ENCODE measurements at places on chromosomes 3 and 15.
A peak's percentile ranks its signal among the peaks of the same experiment; 100 is the strongest.

GRCh38 chr15:57245130-57245529 lies 131.2 kb upstream of the CGNL1 start:
- no peak for DNase-seq

- peak; percentile 91 for DNase-seq
Measured at GRCh38 chr15:82108489-82109078, 62.8 kb upstream of the MEX3B start.

DNA sequence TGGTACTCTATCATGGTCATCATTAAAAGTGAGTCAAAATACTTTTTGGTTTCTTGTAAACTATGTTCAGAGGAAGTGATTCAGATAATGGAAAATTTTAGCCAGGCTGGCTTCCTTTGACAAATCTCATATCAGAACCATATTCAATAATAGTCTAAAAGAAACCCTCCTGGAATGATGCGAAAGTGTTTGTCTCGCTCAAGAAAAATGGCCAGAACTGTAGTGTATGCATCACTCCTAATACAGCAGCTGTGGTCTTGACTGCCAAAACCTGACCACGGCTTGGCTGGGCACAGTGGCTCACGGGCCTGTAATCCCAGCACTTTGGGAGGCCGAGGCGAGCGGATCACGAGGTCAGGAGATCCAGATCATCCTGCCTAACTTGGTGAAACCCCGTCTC lies 35.6 kb upstream of the KCNMB2 start:
- no peak for DNase-seq

GRCh38 chr3:100753846-100754245 lies 44.6 kb downstream of the TFG start:
- no peak for DNase-seq

- no peak for DNase-seq
Measured at GRCh38 chr15:78023081-78023665, 54.3 kb downstream of the TBC1D2B start.

DNA sequence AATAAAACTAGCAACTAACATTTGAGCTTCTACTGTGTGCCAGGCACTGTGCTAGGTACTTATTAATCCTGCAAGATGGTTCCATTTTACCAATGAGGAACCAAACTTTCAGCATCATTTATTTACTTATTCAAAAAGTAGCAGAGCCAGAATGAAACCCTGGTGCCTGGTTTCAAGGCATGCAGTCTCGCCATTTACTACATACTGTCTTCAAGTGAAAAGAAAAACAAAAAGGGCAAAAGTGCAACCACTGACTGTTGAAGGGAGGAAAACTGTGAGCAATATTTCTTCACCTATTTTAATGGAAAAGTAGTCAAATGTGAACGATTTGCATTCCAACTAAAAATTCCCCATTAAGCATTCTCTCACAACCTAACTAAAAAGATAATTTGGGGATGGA lies 8.7 kb downstream of the DCUN1D1 start:
- DNase-seq, result no peak

DNA sequence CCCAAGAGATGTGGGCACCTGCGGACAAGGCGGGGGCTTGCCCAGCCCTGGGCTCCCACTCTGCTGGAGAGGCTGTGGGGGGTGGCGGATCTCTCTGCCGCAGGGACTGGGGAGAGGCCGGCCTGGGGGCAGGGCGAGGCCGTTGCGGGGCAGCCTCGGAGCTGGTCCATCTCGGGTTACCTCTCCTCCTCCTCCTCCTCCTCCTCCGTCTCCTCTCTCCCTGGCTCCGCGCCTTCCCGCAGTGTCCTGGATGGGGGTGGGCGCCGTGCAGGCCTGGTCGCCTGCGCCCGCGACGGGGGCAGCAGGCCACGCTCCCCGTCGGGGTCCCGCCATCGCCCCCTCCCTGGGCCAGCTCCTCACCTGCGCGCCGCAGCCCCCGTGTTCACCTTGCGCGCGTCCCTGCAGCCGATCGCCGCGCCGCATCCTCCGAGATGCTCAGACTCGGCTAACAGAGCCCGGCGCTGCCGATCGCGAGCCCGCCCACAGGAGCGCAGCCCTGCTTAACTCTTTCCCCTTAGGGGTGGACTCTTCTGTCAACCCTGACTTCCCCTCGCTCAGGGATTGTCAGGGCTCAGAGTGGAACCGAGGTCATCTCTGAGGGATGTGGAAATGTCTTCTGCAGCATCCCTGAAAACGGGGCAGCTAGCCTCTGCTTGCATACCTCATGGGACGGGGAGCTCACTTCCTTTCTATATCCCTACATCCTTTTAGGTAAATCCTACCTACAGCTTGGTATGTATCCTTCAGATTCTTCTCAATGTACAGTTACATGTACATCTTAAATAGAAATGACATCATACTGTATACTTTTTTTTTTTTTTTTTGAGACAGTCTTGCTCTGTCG lies at the start of gene PRRT3:
PRRT3 (minus strand) TSS at position 447 of the 844 bp plus-strand sequence. CDS start 2,293 bp downstream, outside the sequence.
- peak; percentile 78 for DNase-seq

GRCh38 chr3:161822291-161822690 lies 325.7 kb downstream of the OTOL1 start:
- DNase-seq, result no peak

GRCh38 chr15:94370206-94370935 lies 139.0 kb downstream of the MCTP2 start:
- no peak for DNase-seq

DNA sequence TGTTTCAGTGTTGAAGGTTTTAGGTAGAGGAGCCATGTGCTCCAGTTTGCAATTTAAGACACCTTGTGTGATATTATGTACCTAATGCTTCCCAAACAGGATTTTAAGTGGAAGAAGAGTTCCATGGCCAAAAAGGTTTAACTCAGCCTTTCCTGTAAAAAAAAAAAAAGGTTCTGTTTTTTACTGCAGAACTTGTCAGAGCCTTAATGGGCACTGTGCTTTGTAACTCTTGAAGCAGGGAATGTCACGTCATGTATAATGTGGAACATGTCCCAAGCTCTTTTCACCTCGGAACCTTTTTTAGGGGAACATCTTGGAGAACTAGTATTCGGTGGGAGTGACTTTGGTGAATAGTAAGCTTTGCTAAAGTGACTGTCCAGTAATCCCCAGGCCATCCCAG lies 31.6 kb downstream of the PSMD6 start:
- DNase-seq, result no peak

GRCh38 chr3:120265989-120266388 lies 19.0 kb downstream of the GPR156 start:
- DNase-seq, result no peak

- no peak for DNase-seq
Measured at GRCh38 chr3:105613120-105613519, 246.4 kb downstream of the ALCAM start.

- DNase-seq, result no peak
Measured at GRCh38 chr3:126529585-126530170, 5.7 kb downstream of the CHST13 start.

DNA sequence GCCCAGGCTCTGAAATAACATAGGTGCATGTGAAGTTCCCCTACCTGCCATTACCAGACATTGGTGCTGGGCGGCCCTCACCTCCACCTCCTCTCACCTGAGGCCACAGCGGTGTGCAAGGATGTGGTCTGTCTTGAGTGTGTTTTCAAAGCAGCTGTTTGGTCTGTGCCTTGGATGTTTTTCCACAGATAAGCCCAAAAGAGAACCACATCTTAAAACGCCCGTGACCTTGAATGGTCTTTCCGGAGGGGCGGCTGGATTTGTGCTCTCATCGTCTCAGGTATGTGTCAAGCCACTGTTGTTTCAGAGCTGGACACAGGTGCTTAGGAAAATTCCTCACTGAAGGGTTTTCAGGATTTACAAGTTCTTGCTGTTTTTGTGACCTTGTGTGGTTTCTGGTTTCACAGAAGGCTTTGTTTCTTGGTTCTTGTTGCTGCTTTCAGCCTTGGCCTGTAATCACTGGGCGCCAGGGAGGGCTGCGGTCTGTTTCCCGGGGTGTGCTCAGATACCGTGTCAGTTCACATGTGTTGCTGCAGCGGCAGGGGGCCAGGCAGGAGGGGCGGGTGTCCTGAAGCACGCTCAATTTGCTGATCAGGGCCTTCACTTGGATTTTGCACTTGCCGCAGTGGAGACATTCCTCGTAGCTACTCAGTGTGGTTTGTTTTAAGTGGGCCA lies 128.4 kb downstream of the IGF1R start:
- DNase-seq, result no peak

DNA sequence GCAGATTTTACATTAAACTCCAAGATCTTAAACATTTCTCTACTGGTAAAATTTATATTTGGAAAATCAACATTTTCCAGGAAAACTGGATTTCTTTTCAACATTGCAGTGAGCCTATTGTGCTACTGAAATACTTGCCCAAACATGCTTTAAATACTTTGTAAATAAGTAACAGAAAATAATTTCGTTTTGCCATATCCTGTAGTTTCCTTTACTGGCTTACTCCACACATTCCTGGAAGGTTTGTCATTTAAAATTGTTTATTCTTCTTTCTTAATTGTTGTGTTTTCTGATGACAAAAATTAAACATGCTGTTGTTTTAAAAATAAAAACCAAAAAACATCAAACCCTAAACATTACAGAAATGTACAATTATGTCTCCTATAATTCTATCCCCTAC lies 22.0 kb downstream of the ACAD11 start:
- no peak for DNase-seq

DNA sequence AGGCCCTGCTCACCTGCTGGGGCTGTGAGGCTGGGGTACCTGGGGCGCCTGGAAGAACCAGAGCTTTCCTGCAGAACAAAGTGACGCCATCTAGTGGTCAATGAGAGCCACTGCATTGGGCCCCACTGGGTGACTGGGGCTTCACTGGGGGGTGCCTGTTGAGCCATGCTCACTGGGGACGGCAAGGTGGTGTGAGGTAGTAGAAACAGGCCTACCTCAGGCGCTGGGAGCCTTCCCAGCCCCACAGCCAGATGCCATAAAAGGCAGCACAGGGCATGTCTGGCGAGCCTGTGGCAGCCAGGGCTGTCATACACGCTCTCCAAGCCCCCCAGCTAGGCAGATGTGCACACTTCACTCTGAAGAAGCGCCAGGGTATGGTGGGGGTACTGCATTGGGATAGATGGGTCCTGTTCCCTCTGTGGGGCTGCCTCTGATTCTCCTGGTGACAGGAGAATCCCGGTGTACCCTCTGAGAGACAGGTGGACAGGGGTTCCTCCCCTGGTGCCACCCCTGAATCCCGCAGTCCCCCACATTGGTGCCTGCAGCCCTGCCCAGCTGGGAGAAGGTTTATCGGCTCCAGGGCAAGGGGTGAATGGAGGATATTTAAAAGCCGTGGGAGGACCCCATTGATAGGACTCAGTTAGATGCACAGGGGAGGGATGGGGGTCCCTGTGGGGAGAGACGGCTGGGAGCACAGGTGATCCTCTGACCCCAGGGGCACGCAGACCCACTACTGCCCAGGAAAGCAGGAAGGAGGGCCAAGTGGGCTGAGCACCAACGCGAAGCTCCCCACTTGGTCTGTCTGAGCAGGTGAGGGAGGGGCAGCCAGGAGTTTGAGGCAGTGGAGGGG lies 178.8 kb downstream of the NSMCE3 start:
- peak; percentile 34 for DNase-seq

GRCh38 chr3:125219261-125219701 lies 6.7 kb upstream of the SLC12A8 start:
- DNase-seq, result no peak

GRCh38 chr3:174216019-174216418 lies 643.1 kb upstream of the NAALADL2 start:
- no peak for DNase-seq

- no peak for DNase-seq
Measured at GRCh38 chr15:50355980-50356379, 982 bp upstream of the GABPB1 start.

- no peak for DNase-seq
Measured at GRCh38 chr3:194562986-194563385, 70.2 kb downstream of the TMEM44 start.

- no peak for DNase-seq
Measured at GRCh38 chr15:65553691-65554090, 23.4 kb downstream of the HACD3 start.

DNA sequence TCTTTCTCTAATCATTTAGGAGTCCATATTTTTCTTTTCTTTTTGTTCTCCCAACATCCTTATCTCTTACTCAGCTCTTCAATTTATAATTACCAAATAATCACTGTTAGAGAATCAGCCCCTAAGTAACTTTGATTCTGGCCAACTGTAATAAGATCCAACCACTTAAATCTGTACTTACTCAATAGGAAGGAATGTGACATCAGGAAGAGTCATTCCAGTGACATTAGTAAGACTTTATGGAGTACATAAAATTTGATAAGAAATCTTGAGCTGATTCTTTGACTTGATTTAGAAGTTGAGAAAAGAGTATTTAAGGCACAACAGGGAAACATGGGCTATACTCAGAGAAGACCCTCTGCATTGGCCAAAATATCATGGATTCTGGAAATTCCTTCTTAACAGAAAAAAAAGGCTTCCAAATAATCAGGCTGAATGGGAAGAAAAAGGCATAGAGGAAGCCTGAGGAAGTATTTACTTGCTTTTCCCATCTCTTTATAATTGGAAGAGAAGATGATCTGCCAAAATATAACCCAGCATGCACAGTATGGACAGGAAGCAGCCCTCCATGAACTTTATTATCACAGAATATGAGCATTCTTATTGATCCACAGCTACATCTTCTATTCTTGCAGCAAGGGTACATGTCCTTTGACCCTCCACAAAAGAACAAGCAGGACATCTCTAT lies 289.7 kb upstream of the TPRG1 start:
- no peak for DNase-seq

- no peak for DNase-seq
Measured at GRCh38 chr3:25727316-25727715, 55.9 kb downstream of the NGLY1 start.

DNA sequence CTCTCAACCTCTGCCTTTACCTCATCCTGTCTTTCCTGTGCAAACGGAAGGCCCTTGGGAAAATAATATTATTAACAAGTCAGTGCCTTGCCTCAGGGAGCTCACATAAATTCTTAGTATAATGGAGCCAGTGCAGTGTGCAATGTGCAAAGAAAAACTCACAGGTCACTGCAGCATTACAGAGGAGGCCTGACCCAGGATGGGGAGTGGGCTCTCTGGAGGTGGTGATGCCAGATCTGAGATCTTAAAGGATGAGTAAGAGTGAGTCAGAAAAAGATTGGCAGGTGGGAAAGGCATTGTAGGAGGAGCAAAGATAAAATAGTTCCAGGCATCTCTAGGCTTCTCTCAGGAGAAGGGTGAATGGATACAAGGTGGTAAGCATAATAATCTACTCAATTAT lies 185.6 kb upstream of the ADAMTS9 start:
- no peak for DNase-seq

- DNase-seq, result no peak
Measured at GRCh38 chr3:127949446-127950055, 34.5 kb downstream of the KBTBD12 start.

DNA sequence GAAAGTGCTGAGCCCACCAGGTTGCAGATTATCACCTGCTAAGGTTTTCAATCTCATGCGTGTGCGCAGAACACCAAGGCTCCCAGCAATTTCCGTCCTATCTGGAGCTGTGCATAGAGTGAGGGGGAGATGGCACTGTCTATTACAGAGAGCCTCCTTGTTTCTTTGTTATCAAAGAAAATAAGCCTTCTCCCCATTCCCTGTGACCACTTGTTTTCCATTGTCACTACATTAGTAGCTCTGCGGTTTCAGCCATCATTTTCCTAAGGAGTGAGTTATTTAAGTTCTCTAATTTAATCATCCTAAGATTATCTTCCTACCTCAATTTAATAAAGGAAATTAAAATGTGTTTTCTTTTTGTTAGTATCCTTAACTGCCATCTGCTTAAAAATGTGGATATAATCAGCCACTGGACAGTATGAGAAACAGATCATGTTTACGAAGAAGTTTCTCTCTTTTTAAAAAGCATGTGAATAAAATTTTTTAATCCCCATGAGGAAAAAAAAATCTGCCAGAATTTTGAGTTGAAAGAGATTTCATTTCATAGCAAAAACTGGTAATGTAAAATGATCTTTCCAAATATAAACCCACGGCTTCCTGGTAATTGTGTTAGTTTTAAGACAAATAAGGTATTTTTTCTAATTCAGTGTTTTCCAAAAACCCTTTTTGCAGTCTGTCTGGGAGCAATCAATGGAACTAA lies 172.3 kb upstream of the UBE2E1 start:
- no peak for DNase-seq

Data from HuH-7.5 (cell line).